ENCODE measurements at places on chromosomes 6 and 20. TPM values are rescaled to one million over a fixed set of nuclear protein-coding genes. Genes with fewer than 3 reads are reported as not detected.

Gene SSTR4
- total RNA-seq: not detected

Gene LPA
- total RNA-seq: not detected

- H3K4me3 ChIP-seq: peak within 1 kb of the TSS; percentile 28
- H3K36me3 ChIP-seq: no peaks in the 10 kb centered on the region
- H3K27me3 ChIP-seq: no peaks in the 10 kb centered on the region
- DNase-seq: peak; percentile 87
Observed at GRCh38 chr6:138107078-138107751, at the start of gene PERP. Gene PERP, minus strand, starts transcription at chr6:138107419. Its CDS starts 79 bp downstream, at chr6:138107340.

GRCh38 chr6:94623586-94623985, 953.7 kb upstream of the MANEA start:
- no peak for DNase-seq
- no peaks in the 10 kb centered on the region for H3K36me3 ChIP-seq
- no peaks in the 10 kb centered on the region for H3K4me1 ChIP-seq
- H3K27me3 ChIP-seq: no peaks in the 10 kb centered on the region

DNA sequence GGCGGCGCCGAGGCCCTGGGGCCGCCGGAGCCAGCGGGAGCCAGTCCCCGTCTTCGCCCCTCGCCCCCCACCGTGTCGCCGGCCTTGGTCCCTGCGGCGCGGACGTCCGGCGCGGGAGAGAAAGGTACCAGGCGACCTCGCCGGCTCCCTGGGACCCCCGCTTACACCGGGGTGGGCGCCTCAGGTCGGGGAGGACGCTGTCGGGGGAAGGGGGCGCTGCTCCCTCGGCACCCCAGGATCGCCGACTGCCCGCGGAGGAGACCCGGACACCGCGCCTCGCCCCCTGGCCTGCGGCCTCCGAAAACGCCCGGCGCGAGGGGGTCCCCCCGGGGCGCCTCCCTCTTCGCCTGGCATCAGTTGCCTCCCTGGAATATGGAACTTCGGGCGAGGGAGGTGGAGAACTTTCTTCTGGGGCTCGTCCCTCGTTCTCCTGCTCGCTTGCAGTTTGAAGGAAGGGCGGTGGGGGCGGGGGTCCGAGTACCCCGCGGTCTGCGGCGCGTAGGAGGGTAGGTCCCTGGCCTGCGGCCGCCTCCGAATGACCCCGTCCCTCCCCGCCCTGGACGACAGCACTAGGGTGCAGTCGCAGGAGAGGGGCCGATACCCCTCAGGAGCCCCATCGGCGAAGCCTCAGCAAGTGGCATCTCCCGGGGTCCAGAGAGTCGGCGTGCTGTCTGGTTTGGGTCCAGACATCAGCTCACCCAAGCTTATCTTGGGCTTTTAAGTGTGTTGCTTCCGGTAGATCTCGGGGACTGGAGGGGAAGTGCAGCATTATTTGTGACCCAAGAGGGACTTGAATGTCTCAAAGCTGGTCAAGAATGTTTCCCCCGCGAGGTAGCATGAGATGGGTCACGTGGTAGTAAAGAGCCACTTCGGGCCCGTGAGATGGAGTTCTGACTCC, 549 bp downstream of the ANKRD6 start:
- H3K27ac ChIP-seq: no peak overlapping the region
- H3K27me3 ChIP-seq: no peaks in the 10 kb centered on the region
- H3K4me3 ChIP-seq: peak overlapping the region; percentile 56
- peak; percentile 53 for DNase-seq
- H3K36me3 ChIP-seq: no peaks in the 10 kb centered on the region
- peaks cover 2% of the 10 kb centered on the region for H3K4me1 ChIP-seq
